ENCODE measurements at places on chromosomes 1 and 21.

DNA sequence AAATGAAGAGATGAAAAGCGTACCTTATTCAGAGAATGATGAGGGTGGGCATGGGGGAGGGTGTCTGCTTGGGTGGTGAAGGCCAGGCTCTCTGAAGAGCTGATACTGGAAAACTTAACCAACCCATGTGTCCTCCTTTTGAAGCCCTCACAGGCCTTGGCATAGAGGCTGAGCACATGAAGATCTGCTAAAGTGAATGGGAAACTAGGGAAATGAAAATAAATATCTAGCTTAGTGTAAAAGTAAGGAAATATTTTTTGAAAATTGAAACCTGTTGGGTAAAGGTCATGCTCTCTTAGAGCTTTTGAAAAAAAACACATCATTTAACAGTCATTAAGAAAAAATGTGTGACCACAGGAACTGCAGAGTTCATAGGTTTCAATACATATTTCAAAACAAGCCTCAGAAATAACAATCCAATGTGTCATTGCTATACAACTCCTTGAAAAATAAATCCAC, 40.5 kb upstream of the RALGPS2 start:
- no peak for DNase-seq

DNA sequence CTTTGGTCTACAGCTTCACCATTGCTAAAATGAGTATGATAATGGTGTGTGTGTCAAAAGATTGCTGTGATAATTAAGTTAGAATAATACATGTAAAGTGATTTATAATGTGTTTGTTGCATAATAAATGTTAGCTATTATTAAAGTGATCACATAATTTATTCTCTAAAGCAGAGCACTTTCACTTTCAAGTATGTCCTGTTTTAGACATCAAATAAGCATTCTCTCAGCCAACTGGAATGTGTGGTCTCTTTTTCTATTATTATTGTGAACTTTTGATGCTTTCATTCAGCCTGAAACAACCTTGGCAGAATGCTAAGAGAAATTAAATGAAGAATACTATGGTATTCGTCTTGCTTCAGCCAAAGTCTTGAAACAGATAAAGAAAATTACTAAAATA, 102.8 kb upstream of the COL11A1 start:
- DNase-seq: no peak

DNA sequence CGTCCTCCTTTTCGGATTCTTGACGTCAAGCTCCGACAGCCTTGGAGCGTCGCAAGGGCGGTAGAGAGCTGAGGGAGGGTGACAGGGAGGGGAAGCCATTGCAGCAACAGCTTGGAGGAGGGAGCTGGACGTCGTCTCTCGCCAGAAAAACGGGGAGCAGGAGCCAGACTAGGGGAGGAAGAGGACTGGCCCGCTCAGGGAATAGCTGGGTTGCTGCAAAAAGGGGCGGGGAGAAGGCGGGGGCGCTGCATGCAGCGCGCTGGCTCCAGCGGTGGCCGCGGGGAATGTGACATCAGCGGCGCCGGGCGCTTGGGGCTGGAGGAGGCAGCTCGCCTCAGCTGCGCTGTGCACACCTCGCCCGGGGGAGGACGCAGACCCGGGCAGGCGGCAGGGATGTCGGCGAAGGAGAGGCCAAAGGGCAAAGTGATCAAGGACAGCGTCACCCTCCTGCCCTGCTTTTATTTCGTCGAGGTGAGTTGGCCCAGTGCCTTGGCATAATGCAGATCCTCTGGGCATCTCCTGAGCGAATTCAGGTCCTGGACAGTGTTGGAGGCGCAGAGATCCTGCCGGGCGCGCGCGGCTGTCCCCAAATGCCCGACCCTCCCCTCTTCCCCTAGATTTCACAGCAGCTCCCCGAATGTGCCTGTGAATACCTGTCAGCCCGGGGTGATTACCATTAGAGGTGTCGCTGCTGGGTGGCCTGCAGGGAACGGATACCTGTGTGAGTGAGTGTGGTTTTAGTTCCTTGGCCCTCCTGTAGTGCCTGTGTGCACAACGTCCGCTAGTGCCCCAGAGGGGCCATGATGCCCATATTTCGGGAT, at the start of gene PLPPR4:
Gene PLPPR4, plus strand, starts transcription at position 292 of the 821 bp plus-strand sequence. Its CDS starts 102 bp downstream, at position 394.
- DNase-seq: peak; percentile 78

GRCh38 chr1:61756773-61757172, 14.5 kb downstream of the PATJ start:
- DNase-seq: no peak

GRCh38 chr1:145747398-145748247, 28.3 kb downstream of the CD160 start:
- DNase-seq: no peak

DNA sequence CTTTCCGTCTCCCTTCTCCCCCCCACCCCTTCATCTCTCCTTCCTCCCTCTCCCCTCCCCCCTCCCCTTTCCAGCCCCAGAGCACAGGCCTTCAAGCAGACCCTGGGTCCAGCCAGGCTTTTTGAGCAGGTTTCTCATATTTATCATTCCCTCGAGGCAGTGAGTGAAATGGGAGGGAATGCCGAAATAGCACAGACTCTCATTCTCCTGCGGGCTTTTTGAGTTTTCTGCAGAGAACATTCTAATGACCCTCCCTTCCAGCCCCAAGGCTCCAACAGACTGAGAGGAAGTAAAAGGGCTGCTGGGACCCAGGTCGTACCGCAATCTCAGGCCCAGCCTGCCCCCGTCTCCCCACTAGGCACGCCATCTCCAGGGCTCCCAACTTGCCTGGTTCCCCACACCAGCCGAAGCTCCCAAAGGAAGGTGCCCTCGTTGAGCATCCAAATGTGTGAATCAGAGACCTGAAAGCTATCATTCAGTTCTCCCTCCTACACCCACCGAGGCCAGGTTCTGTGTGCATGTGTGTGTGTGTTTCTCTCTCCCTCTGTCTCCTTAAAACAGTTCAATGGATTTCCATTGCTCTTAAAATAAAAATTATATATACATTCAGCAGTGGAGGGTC, 22.3 kb downstream of the ACTA1 start:
- DNase-seq: no peak

All from glutamatergic neuron (in vitro differentiated cells).